ENCODE measurements at places on chromosomes 1 and 21.
A peak's percentile ranks its signal among the peaks of the same experiment; 100 is the strongest.

- DNase-seq: no peak
These were observed 23.5 kb downstream of the MIA3 start for GRCh38 chr1:222641269-222641948.

DNA sequence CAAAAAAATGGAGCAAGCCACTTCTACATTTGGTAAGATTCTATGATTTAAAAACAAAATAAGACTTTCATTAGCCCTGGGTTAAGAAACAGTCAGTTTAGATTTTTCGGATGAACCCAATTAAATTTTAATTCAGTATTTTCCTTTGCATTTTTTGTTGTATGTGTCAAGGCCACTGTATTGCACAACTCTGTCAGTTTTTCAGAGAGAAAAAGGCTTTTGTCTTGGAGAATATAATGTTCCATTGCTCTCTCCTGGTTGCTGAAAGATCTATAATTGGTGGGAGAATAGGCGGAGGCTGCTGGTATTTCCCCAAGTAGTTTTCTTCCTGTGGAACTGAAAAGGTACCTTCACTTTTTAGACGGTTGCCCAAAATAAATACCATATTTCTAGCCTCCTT, 84.6 kb downstream of the NEGR1 start:
- DNase-seq: no peak

DNA sequence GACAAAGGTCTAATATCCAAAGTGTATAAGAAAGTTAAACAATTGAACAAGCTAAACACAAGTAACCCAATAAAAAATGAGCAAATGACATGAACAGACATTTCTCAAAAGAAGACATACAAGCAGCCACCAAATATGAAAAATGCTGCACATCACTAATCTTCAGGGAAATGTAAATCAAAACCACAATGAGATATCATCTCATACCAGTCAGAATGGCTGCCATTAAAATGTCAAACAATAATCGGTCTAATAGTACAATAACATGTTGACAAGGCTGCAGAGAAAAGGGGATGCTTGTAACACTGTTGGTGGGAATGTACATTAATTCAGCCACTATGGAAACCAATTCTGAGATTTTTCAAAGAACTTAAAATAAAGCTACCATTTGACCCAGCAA, 264.1 kb downstream of the AKT3 start:
- no peak for DNase-seq

- DNase-seq: no peak
These were observed 1.3 kb downstream of the DYRK3 start for GRCh38 chr1:206636671-206637070.

DNA sequence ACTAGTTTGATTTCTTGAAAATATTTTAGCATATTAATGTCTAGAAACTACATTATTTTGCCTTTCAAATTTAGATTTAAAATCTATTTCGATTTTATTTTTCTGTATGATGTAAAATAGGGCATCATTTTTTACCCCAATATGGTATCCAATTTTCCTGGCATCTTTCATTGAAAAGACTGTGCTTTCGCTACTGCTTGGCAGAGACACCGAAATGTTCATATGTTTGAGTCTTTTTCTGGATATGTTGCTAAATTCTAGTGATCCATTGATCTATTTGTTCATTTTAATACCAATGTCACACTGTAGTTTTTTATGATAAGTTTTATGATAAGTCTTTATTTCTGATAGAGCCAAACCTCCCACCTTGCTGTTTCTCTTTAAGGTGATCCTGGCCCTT, 24.3 kb downstream of the ST6GALNAC3 start:
- DNase-seq: no peak

DNA sequence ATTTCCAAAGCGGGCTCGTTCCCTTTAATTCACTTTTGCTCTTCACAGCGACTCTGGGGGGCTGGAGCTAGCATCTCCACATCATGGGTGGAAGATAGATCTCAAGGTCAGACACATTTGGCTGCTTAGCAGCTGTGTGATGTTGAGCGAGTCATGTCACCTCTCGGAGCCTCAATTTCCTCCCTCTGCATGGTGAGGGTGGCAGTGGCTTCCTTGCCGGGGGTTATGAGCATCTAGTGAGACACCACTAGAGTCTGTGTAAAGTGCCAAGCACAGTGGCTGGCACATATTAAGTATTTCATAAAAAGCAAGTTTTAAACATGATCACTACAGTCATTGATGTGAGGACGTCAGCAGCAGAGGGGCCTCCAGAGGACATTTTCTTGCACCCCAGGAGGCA, 16.9 kb upstream of the ECE1 start:
- no peak for DNase-seq

DNA sequence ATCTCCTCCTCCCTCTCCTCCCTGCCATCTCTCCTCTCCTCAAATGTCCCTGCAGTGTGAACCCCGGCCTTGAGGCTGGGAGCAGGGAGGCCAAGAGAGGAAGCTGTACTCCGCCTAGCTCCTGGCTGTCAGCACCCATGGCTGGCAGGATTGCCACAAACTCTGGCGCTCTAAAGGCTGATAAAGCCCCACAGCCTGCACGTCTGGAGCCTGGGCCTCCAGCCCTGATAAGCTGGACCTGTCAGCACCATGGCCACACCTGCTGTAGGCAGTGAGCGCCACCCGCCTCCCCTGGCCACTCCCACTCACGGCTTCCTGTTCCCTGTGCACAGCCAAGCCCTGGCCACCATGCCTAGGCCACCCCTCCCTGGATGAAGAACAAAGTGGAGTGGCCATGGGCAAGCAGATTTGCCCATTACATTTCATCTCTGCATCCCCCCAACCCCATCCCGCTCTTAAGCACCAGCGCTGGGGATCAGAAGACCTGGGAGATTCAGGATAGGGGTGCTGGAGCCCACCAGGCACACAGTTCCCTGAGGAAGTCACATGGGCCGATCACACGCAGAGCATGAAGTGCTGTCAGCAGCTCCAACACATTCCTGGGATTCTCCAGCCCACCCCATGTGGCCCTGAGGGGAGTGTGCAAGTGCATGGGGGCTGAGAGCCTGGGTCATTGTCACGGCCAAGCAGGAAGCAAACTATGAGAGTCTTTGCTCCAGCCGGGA, 24.2 kb upstream of the NPPB start:
- no peak for DNase-seq

GRCh38 chr1:116737020-116737854, 17.0 kb upstream of the CD2 start:
- DNase-seq: peak; percentile 56

DNA sequence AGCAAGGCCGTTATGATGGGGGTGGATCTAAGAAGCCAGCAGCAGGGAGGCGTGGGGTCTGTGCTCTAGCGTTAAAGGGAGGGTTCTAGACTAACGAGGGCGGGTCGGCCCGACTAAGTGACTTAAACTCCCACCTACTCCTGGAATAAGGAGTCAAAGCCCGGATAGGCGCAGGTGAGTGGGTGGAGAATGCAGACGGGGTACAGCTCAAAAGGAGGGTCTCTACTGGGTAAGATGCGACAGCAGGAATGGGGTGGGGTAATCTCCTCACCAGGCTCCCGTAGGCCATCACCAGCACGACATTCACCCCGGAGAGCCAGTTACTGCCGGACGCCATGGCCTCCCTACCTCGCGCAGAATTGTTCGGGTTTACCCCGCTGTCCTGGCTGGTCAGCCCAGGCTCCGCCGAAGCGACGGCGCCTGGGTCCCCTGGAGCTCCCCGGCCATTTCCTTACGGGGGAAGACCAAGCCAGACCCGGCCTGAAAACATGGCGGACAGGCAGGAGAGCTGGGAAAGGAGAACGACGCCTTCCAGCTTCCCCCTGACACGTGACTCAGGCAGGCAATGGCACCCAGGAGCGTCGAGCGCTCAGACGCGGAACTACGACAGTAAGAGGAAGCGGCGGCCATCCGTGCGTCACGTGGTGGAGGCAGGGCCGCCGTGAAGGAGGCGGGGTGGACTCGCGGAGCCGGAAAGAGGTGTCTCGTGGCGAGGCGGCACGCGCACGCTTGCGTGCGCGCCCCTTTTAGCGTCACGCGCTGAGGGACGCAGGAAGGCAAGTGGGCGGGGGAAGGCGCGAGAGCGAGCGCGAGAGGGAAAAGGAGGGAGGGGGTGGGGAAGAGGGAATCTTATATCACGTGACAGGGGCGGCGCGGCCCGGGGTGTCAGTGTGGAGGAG, at the start of gene UBAP2L:
Gene UBAP2L (plus strand): TSS at position 885 of the 899 bp plus-strand sequence. CDS start 4,169 bp downstream, outside the sequence.
- DNase-seq: peak; percentile 98

DNA sequence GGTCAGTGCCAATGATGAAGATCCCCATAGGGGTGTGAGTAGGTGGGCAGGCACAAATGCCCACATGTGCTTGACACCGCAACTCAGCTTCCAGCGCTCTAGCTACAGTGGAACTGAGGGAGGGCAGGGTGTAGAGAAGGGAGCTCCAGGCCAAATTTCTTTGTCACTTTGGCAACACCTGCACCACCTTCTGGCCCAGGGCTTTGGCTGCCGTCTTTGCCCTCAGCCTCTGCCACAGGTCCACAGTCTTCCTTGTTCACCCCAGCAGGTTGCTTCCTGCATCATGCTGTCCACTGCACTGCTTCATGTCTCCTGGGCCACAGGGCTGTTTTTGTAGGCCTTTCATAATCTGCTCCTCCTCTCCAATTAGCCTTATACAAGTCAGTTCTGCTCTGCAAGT, 20.4 kb upstream of the FMOD start:
- DNase-seq: no peak

GRCh38 chr1:65359888-65360287, 50.5 kb downstream of the DNAJC6 start:
- DNase-seq: no peak

- no peak for DNase-seq
These were observed 56.7 kb downstream of the ARHGEF10L start for GRCh38 chr1:17596186-17596585.

DNA sequence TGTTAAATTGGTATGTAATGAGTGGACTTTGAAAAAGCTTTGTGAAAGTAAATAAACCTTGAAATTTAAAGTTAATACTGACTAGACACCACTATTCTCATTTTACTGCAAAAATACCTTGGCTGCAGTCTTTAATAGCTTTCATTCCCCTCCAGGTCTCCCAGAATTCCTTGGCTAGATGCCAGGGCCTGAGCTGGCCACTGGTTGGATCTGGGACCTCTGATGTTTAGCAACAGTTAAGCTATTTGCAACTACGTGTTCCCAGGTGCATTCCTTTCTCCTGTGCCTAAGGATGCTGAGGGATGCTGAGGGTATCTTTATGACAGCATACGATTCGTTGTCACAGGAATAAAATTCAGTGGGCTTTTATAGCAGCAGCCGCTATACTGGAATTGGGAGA, 938.7 kb downstream of the TTLL7 start:
- DNase-seq: no peak

- DNase-seq: no peak
These were observed 247.9 kb upstream of the DUSP10 start for GRCh38 chr1:221989741-221990140.

DNA sequence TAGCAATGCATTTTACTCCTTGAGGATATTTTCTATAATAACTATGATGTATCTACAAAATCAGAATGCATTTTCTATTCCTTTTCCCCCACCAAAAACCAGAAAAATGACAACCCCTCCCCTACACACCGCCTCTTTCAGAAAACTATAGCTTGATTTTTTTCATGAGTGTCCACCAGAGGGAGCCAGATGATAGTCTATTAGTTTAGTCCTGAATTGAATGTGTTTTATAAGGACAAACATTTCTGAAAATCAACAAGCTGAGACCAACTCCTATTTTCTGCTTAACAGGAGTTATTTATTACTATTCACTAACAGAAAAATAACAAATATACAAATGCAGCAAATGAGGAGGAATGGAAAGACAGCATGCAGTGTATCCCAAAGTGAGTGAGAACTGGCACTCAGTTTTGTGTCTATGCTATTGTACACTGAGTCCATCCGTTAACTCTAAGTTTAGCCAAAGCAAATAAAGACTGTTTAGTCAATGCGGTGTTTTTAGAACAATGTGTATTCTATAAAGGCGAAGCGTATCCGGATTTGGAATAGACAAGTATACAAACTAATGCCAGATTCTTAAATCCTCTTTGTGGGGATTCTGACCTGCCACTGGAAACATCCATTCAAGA, 182.6 kb downstream of the VAV3 start:
- DNase-seq: peak; percentile 38

DNA sequence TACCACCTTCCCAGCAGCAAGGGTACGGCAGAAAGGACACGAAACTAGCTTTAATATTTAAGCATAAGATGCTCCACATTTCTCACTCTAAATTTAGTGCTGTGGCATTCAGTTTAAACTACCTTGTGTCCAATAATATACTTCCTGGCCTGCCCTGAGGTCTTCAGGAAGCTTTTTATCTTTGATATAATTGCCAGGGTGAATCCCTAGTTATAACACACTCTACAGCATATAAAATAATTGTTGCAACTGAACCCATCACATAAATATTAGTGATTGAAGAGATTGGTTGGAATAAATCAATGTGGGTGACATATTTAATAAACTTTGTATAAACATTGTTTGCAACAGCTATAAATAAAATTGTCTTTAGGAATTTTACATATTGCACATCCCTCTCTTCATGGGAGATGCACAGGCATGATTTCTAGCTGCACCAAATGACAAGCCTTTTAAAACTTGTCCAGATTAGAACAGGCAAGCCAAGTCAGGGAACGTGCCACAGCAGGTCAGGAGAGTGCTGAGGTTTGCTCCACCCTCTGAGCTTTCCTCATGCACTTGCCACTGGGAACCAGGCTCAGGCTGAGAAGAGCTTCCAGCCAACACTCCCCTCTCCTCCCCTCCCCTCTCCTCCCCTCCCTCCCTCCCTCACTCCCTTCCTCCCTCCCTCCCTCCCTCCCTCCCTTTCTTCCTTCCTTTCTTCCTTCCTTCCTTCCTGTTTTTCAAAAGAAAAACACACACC, 623.2 kb upstream of the PKN2 start:
- no peak for DNase-seq

GRCh38 chr1:52296345-52296744, 69.7 kb downstream of the CC2D1B start:
- peak; percentile 46 for DNase-seq

GRCh38 chr1:32470991-32471694, 6.3 kb downstream of the ZBTB8B start:
- DNase-seq: no peak

DNA sequence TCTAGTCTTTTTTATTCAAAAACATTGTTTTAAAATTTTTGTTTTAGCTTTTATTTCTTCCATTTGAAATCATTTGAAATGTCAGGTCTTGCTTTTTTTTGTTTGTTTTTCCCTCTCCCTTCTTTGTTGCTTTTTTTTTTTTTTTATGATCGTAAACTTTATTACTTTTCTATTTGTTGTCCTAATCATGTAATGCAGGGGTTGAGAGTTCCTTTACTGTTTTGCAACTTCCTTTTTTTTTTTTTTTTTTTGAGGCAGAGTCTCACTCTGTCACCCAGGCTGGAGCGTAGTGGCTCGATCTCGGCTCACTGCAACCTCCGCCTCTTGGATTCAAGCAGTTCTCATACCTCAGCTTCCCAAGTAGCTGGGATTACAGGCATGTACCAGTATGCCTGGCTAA, 24.8 kb downstream of the IVNS1ABP start:
- no peak for DNase-seq

DNA sequence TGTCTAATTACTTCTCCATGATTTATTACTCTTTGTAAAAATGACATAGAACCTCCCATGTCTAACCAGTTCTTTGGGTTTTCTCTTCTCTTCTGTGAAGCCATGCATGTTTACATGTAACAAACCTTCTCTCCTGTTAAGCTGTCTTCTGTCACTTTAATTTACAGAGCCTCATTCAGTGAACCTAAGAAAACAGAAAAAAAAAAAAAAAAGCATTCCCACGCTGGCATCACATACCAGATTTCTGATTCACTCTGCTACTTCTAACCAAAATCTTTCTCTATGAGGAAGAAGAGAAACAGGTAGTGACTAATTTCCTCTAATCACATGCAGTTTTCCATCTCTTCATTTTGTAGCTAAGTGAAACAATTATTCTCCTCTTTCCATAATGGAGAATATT, 141.4 kb upstream of the CXADR start:
- DNase-seq: peak; percentile 39

- DNase-seq: no peak
These were observed 167.6 kb downstream of the PCBP3 start for GRCh38 chr21:45811136-45811535.

GRCh38 chr1:164695956-164696665, 137.1 kb downstream of the PBX1 start:
- no peak for DNase-seq

Data from brain microvascular endothelial cell (primary cell).